ENCODE measurements at places on chromosomes 16 and 17. TPM values are rescaled to one million over a fixed set of nuclear protein-coding genes. Genes with fewer than 3 reads are reported as not detected.

Gene LRRC75A
- not detected for total RNA-seq

Gene CD300H
- not detected for total RNA-seq

Gene JMJD8
- 37.9 TPM for total RNA-seq

Gene SP6
- total RNA-seq: 1.3 TPM

Gene ATP1B2
- total RNA-seq: not detected

Gene TBX21
- total RNA-seq: 0.66 TPM

Gene ERBB2
- total RNA-seq: 12.6 TPM

Gene TRPV2
- total RNA-seq: 14.3 TPM

Gene BEAN1
- total RNA-seq: not detected

Gene SPNS2
- total RNA-seq: 10.6 TPM

Gene HOXB6
- total RNA-seq: 4.8 TPM

Gene FNDC8
- not detected for total RNA-seq

Gene UBN1
- 21.1 TPM for total RNA-seq

Gene CCNF
- 1.8 TPM for total RNA-seq

Gene TM4SF5
- total RNA-seq: not detected

All from subcutaneous adipose tissue (tissue), 4 donors.